ENCODE measurements at places on chromosomes 6 and 20.

DNA sequence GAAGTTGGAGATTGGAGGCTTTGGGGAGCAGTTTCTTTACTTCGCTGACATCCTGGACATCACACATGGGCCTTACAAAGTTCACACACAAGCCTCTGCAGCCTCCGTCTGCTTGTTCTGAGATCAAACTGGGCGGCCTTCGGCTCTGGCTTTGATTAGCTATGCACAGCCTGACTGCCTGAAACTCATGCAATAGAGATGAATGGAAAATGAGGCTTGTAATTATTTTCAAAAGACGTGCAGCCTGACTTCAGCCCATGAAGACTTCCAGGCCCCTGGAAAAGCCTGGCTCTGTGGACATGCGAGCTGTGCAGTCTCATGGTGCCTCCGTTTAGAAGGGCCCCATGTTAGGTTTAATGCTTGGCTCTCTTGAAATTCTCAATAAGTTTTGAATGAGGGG is 480.5 kb upstream of the SULF2 start:
- DNase-seq = no peak

DNA sequence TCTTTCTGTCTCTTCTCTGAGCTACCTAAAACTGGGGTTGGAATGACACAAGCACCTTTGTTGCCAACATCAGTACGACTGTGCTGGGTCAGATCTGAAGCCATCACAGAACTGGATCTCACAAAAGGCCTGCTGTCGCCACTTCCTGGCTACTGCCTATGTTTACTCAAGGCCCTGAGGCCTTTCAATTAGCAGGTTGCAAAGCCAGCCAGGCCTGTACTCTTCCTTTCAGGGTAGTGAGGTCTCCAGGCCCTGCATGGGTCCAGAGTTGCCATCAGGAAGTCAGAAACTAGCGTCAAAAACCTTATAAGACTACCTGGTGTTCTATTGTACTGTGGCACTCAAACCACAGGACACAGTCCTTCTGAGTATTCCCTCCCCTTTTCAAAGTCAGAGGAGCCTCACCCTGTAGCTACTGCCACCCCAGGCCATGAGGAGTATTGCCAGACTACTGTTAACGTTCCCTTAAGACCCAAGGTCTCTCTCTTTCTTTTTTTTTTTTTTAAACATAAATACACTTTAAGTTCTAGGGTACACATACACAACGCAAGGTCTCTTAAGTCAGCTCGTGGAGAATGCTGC is 937.4 kb upstream of the GJE1 start:
- DNase-seq = no peak

DNA sequence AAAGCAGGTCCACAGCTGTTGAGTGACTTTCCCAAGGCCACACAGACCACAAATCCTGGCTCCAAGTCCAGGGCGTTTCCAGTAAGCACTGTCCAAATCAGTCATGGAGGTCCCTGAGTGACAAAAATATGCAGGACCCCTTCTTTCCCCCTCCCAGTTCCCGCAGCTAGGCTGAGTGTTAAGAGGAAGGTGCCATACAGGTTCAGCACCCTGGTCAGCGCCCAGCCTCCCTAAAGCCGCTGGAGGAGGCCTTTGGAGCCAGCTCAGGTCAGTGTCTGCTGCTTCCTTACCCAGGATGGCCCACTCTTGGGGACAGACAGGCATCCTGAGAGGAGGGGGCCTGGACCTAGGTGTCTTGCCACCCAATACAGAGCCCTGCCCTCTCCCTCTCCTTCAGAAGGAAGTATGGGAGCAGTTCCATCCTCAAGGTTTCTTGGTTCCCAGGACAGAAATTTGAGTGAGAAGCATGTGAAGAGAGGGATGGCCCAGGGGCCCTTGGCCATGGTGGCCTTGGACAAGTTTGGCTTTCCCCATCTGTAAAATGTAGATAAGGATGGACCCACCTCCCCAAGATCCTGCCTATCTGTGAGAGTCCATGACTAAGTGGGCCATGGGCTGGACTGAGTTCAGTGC is 13.2 kb downstream of the TMEM74B start:
- no peak for DNase-seq

DNA sequence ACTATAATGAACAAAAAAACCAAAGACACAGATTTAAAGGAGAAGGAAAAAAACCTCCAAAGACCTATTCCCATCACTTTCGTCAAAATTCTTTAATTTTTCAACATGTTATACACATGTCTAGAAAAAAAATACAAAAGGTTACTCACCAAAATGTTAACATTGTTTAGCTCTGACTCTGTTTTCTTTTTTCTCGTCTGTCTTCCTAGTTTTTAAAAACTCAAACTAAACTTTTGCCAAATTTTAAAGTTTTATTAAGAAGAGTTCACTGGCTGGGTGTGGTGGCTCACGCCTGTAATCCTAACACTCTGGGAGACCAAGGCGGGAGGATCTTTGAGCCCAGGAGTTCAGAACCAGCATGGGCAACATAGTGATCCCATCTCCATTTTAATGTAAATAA is 10.8 kb downstream of the MCUR1 start:
- no peak for DNase-seq

DNA sequence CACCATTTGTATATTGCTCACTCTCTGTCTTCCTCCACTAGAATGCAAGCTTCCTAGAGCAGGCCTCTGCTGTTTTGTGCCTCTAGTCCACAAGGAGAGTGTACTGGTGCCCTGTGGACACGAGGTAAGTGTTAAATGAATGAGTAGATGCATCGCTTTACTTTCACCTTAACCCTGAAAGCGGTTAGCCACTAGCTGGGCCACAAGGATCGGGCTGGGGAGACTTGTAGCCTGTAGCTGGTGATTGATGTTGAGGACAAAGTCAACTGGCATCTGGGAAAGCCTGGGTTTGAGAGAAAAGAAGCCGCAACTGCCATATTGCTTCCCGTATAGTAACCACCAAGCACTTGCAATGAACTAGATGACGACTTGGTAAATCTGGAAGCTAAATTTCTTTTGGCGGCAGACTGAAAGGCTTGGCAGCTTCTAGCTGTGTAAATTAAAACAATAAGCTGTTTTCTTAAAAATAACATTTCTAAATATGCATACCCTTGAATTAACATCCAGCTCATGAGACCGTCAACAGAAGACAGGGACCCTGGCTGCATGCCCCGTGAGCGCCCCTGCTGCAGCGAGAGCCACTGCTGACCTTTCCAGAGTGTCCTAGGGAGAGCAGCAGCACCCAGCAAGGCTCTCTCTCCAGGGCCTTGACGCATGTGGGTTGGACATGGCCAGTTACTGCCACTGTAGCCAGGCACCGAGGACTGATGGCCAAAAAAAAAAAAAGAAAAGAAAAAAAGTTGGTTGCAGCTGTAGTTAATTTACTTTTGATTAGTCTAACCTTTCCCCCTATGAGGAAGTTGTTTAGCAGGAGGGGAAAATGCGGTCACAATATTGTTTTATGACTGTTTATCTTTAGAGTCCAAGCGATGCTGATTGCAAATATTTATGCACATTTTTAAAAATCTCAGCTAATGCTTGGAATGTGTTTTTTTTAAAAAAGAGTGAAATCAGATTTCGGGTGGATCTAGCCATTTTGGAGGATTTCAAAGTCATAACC is 315.1 kb downstream of the TFAP2C start:
- no peak for DNase-seq

- no peak for DNase-seq
Measured at GRCh38 chr6:106216527-106216926, 109.0 kb downstream of the ATG5 start.

GRCh38 chr6:105051941-105052471 is 95.1 kb downstream of the LIN28B start:
- DNase-seq = no peak

GRCh38 chr6:25485821-25486534 is 166.0 kb upstream of the SCGN start:
- DNase-seq = peak; percentile 77

- no peak for DNase-seq
Measured at GRCh38 chr20:7193681-7194080, 426.2 kb downstream of the BMP2 start.
